ENCODE measurements at places on chromosomes 2 and 18.
A peak's percentile ranks its signal among the peaks of the same experiment; 100 is the strongest.

- no peaks in the 10 kb centered on the region for H3K4me1 ChIP-seq
- no peak overlapping the region for H3K27ac ChIP-seq
- peak; percentile 89 for DNase-seq
These were observed 165.0 kb downstream of the ANTXR1 start for GRCh38 chr2:69177785-69178636.

DNA sequence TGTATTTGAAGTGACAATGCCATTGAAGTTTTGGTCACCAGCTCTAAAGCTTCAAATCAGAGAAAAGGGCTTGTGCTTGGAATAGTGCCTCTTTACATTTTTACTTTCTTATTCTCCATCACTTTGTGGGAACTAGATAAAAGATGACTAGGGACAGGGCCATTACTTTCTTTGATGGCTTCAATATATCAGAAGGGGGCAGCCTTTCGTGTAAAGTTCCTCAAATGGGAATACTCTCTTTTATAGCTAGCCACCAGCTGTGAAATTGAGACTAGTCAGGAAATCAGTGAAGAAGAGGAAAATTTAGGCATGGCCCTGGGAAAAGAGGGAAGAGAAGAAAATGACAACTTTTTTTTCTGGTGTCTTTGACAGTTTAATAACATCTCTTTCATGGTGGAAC lies 242.5 kb downstream of the DCC start:
- no peak for DNase-seq
- H3K4me3 ChIP-seq: no peak overlapping the region
- H3K27me3 ChIP-seq: no peaks in the 10 kb centered on the region

- no peaks in the 10 kb centered on the region for H3K27me3 ChIP-seq
- H3K36me3 ChIP-seq: no peaks in the 10 kb centered on the region
- no peak overlapping the region for H3K4me3 ChIP-seq
- peaks cover 1% of the 10 kb centered on the region for H3K4me1 ChIP-seq
These were observed 400.1 kb downstream of the PID1 start for GRCh38 chr2:228871012-228871411.

DNA sequence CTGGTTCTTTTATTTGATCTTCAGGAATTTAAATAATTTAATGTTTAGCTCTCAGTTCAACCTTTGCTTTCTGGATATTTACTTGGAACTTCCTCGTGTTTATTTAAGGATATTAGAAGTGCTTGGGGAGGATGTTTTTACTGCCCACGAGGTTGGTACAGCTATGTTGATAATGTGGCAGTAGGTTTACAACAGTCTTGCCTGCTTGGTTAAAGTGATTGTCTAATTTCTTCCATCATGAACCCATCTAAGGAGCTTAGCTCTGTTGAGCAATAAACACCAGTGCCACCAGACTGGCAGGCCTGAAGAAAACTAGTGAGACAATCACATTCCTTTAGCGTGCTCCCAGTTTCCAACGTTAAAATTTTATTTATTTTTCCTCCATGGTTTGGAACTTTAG lies 94.5 kb downstream of the ICOS start:
- no peak for DNase-seq
- H3K27ac ChIP-seq: no peak overlapping the region
- no peaks in the 10 kb centered on the region for H3K4me1 ChIP-seq
- H3K4me3 ChIP-seq: no peak overlapping the region
- no peaks in the 10 kb centered on the region for H3K27me3 ChIP-seq

DNA sequence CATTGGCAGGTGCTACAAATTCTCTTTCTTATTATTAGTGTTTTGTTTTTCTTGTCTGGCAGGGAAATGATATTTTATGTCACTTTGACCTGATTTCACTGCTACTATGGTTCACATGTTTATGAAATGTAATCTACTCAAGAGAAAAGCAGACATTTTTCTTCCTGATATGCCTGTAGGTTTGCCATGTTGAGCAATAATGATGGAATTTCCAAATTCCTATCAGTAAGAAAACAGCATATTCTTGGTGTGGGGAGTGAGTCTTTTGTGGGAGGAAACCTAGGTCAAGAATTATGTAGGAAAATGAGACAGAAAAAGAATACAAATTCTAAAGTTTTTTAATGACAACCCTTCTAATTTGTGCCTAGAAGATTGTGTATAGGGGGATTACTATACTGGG lies 356.4 kb downstream of the SLC4A3 start:
- no peaks in the 10 kb centered on the region for H3K36me3 ChIP-seq
- DNase-seq: no peak
- H3K4me1 ChIP-seq: no peaks in the 10 kb centered on the region
- no peaks in the 10 kb centered on the region for H3K27me3 ChIP-seq
- no peak overlapping the region for H3K27ac ChIP-seq

DNA sequence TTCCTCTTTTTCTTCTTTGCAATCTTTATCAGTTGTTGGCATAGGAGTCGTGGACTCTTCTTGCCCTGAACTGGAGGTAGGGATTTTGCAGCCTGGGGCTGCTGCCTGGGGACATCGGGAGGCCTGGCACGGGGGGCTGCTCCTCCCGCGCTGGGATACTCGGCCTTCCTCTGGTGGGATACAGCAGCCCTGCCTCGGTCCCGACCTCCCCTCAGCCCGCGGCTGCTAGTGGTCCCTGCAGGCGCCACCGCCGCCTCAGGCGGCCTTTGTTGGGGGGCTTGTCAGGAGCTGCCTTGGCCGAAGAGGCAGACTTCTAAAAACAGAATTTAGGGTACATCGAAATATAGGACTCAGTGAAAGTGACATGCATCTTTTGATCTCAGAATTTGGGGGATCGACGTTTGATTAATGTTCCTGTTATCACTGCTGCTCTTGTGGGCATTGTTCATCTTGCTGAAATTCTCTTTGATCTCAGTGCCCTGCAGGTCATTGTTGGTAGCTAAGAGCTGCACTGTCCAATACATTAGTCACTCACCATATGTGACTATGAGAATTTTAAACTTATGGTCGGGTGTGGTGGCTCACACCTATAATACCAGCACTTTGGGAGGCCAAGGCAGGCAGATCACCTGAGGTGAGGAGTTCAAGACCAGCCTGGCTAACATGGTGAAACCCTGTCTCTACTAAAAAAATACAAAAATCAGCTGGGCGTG lies 16.3 kb downstream of the POLR2D start:
- H3K36me3 ChIP-seq: peaks cover 23% of the 10 kb centered on the region
- H3K27ac ChIP-seq: no peak overlapping the region
- no peaks in the 10 kb centered on the region for H3K4me1 ChIP-seq
- no peak for DNase-seq

DNA sequence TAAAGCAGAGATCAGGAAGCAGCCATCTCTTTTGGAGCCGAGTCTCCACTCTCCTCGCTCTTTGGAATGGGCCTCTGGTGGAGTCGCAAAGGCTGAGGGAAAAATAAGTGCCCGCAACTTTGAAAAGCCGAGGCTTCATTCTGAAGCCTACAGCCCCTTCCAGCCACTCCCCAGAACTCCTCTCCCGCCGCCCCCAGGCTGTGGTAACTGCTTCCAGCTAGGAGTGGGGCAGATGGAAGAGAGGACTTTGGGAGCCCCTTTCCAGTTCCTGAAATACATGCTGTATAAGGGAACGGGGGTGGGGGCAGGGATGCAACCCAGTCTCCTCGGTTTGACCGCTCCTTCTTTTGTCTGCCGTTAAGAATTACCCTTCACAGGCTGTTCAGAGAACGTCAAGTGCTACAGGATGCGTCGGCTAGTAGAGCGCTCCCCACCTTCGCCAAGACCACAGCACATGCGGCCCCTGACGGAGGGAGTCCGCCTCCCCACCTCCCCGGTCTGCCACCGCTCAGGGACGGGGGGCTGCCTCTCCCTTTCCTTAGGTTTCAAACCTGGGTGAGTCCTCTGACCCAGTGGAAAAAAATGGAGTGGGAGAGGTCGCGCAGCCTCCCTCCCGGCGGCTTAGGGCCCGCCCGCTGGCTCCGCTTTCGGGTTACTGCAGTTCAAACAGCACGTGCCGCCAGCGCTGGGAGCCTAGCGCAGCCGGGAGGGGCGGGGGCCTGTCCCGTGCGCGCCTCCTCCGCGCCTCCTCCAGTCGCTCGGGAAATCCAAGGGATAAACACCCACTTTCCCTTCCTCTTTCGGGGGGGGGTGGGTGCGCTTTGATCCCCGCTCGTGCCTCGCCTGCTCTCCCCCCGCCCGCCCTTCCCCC lies 4.9 kb downstream of the CYP26B1 start:
- no peaks in the 10 kb centered on the region for H3K36me3 ChIP-seq
- H3K4me1 ChIP-seq: peaks cover 11% of the 10 kb centered on the region
- H3K27me3 ChIP-seq: peaks cover 61% of the 10 kb centered on the region
- peak; percentile 50 for DNase-seq

DNA sequence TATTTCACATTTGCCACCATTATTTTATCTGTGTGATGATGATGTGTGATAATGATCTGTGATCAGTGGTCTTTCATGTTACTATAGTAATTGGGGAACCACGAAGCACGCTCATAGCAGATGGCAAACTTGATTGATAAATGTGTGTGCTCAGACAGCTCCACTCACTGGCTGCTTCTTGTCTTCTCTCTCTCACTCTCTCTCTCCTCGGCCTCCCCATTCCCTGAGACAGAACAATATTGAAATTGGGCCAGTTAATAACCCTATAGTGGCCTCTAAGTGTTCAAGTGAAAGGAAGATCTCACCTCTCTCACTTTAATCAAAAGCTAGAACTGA lies 60.7 kb upstream of the RAPGEF4 start:
- no peak for DNase-seq
- H3K27me3 ChIP-seq: no peaks in the 10 kb centered on the region
- peaks cover 2% of the 10 kb centered on the region for H3K4me1 ChIP-seq
- no peaks in the 10 kb centered on the region for H3K36me3 ChIP-seq
- H3K4me3 ChIP-seq: no peak overlapping the region
- H3K27ac ChIP-seq: no peak overlapping the region

DNA sequence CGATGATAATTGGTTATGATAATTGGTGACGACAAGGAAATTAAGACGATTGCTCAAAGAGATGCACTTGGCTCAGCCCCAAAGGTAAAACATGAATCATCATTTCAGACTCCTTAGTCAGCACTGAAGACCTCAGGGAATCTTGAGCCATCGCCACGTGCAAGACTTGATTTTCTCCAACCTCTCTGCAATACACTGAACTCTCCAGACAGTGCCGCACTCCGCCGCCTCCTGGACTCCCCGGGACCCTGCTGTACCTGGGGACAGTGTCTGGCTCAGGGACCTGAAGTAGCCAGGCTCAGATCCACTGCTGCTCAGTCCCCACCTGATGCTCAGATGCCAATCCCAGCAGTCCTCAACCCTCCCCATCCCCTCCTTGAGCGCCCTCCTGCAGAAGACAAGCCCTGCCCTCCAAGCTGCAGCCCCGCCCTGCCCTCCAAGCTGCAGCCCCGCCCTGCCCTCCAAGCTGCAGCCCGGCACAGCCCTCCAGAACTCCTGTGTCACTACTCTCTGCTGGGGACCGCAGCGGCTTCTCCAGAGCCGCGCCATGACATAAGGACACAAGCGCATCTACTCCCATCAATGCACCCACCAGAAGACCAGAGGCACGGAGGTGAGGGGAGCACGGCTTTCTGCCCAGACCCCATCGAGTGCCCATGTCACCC lies 1.1 kb downstream of the TMEM18 start:
- H3K27me3 ChIP-seq: no peaks in the 10 kb centered on the region
- peaks cover 38% of the 10 kb centered on the region for H3K36me3 ChIP-seq
- H3K4me1 ChIP-seq: peaks cover 15% of the 10 kb centered on the region
- no peak for DNase-seq

DNA sequence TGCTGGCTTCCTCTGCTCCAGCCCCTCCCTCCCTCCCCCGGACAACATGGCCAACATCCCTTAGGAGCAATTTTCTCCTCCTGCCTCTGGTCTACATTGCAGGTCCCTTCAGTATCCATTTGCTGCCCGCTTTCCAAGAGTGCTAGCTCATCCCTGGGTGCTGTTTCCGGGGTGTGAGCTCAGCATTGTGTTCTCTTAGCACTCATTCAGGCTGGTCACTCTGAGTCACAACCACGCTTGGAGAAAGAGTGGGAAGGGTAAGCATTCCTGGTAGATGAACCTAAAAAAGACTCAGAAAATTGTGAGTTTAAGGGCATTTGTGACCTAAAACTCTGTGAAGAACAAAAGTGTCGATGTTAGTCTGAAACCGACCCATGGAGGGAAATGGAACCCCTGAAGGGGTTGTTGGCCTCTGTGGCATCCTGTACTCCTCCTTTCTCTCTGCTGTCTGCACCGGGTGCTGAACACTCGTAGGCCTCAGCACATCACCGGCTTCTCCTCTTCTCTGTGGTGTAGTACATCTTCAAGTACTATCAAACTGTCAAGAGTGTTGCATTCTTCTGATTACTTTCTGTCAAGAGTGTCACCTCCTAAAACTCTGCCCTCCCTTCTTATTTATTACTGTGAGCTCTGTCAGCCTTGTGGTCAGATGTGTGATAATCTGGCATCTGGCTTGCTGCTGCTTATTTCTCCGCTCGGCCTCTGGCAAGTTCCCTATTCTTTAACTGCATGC lies 73.0 kb downstream of the CTNNA2 start:
- H3K27me3 ChIP-seq: no peaks in the 10 kb centered on the region
- H3K4me3 ChIP-seq: no peak overlapping the region
- no peaks in the 10 kb centered on the region for H3K36me3 ChIP-seq
- no peak for DNase-seq
- no peak overlapping the region for H3K27ac ChIP-seq

- H3K27ac ChIP-seq: no peak overlapping the region
- H3K4me1 ChIP-seq: no peaks in the 10 kb centered on the region
- DNase-seq: no peak
- no peak overlapping the region for H3K4me3 ChIP-seq
These were observed 81.1 kb downstream of the TMEM17 start for GRCh38 chr2:62424899-62425298.

DNA sequence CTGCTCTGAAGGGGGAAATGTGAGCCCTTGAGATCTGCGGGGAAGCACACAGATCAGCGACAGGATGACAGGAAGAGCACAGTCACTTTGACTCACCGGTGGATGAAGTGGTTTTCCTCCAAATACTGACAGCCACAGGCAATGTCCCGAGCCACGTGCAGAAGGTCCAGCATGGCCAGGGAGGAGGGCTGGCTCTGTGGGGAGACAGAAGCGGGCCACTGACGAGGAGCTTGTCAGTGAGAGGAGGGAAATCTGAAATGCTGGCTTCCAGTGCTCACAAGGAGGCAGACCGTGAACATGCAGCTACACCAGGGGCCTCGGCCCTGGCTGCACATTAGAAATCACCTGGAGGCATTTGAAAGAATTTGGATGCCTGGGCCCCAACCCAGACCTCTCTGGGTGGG lies 98.7 kb downstream of the CLIP4 start:
- H3K4me3 ChIP-seq: no peak overlapping the region
- no peak for DNase-seq
- H3K4me1 ChIP-seq: peaks cover 3% of the 10 kb centered on the region
- no peak overlapping the region for H3K27ac ChIP-seq
- peaks cover 2% of the 10 kb centered on the region for H3K27me3 ChIP-seq
- peaks cover 17% of the 10 kb centered on the region for H3K36me3 ChIP-seq

GRCh38 chr2:177188482-177189469 lies 23.8 kb upstream of the HNRNPA3 start:
- no peak overlapping the region for H3K27ac ChIP-seq
- no peaks in the 10 kb centered on the region for H3K4me1 ChIP-seq
- H3K4me3 ChIP-seq: no peak overlapping the region
- no peak for DNase-seq
- H3K36me3 ChIP-seq: no peaks in the 10 kb centered on the region
